SK-N-SH (cell line): ENCODE measurements at places on chromosomes 6 and 20. TPM values are rescaled to one million over a fixed set of nuclear protein-coding genes. Genes with fewer than 3 reads are reported as not detected.
A peak's percentile ranks its signal among the peaks of the same experiment; 100 is the strongest.

DNA sequence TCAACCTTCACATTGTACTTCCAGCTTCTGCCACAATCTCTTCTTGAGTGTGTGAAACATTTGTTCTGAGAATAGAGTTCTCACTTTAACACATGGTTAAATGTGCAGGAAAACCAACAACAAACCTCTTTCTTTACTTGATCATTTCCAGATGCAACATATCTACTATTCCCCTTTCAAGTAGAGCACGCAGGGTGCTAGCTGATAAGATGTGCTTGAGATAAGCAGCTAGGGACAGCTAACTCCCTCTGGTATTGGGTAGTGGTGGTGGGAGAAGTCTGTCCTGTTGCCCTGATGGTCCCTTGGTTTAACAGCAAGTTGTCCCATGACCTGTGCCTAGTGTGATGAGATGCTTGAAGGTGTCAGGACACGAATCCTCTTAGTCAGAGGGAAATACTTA is 15.4 kb upstream of the HMGCLL1 start:
- DNase-seq: no peak

- DNase-seq: no peak
These were observed 67.3 kb upstream of the DDR1 start for GRCh38 chr6:30816791-30817739.

- DNase-seq: no peak
These were observed 969.6 kb downstream of the EYS start for GRCh38 chr6:64737418-64737817.

GRCh38 chr6:18314317-18314997 is 50.1 kb upstream of the DEK start:
- no peak for DNase-seq

- DNase-seq: no peak
These were observed 4.2 kb downstream of the NKX2-4 start for GRCh38 chr20:21393166-21393565.

DNA sequence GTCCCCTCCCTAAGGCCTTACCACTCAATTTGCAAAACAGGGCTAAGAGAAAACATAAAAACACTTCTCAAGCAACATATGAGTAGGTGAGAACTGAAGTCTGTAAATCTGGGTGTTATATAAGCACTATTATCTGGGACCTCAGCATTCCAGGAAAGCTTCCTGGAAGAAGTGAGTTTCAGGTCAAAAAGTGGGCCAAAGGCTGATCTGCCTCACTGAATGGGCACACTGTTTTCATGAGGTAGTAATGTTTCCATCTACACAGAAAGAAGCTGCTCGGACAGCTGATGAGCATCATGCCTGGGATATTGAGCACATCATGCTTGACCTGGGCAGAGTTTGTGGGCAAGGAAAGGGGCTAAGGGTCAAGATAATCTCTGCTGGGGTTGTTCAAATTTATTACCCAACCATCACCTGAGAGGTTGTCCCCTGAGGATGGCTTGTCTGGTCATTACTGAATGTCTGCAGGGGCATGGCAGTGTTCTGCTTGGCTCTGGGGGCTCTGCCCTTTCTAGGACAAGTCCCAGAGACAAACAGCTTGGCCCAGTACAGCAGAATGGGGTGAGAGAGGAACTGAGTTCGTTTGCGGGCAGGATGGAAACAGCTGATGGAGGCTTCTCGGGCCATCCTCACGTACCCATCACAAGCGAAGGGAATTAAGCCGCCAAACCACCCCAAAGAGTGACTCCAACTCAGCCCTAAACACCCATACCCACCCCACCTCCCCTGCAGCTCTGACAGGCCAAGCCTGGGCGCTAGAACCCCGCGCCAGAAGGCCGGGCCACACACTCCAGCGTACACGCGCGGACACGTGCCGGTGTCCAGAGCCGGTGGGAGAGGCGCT is 1.2 kb upstream of the SYNJ2 start:
- no peak for DNase-seq

DNA sequence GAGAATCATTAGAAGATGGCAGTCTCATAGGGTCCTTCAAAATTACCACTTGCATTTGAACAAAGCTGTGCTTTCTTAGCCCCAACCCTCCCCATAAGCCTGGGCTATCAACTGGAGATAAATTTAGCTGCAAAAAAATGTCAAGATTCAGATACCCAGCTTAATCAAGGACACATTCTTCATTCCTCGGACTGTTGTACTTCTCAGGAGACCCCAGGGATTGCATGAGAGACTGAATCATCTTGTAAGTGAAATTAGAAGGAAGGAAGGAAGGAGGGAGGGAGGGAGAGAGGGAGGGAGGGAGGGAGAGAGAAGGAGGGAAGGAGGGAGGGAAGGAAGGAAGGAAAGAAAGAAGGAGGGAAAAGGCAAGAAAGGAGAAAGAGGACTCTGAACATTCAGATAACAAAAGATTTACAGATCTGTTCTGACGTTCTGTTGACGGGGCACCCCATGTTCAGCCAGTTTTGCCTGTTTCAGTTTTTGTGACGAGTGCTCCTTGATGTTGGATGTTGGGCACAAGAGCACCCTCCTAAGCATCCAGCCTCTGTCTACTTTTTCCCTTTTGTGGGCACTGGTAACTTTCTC is 498.7 kb downstream of the PREX1 start:
- DNase-seq: no peak

GRCh38 chr6:3887150-3887700 is 38.1 kb downstream of the FAM50B start:
- no peak for DNase-seq

DNA sequence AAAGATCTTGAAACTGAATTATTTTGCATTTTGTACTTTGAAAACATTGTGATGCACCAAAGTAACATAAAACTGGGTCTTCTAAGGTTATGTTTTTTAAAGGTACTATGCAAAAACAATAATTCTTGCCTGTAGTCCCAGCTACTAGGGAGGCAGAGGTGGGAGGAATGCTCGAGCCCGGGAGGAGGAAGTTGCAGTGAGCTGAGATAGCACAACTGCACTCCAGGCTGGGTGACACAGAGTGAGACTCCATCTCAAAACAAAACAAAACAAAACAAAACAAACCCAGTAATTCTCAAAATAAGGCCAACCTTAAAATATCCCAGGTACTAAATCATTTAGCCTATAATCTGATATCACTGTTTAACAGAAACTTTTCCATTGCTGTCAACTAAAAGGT is 269.6 kb downstream of the KHDC1L start:
- DNase-seq: no peak

GRCh38 chr6:10210052-10210451 is 204.8 kb downstream of the TFAP2A start:
- no peak for DNase-seq

- no peak for DNase-seq
These were observed 138.5 kb upstream of the BEND6 start for GRCh38 chr6:56816370-56816769.

- no peak for DNase-seq
These were observed 239.3 kb downstream of the ZNF217 start for GRCh38 chr20:53354314-53354713.

- no peak for DNase-seq
These were observed 19.0 kb downstream of the CTCFL start for GRCh38 chr20:57505979-57506378.

GRCh38 chr6:98669371-98669770 is 165.0 kb upstream of the POU3F2 start:
- no peak for DNase-seq

DNA sequence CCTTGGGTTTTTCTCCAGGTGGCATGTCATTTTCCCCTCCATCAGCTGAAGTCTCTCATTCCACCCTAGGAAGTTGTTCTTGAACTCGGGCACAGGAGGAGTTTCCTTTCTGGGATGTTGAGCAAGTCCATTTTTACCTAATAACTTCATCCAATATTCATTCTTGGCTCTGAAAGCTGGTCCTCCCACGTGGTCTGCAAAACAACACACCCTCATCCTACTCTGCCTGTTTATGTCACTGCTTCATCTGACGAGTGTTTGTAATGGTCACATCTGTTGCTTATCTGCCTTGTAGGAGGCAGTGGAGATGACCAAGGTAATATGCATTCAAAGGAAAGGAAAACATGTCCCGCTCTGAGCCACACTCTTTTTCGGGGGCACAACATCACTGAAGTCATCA is 41.7 kb upstream of the AIG1 start:
- no peak for DNase-seq

DNA sequence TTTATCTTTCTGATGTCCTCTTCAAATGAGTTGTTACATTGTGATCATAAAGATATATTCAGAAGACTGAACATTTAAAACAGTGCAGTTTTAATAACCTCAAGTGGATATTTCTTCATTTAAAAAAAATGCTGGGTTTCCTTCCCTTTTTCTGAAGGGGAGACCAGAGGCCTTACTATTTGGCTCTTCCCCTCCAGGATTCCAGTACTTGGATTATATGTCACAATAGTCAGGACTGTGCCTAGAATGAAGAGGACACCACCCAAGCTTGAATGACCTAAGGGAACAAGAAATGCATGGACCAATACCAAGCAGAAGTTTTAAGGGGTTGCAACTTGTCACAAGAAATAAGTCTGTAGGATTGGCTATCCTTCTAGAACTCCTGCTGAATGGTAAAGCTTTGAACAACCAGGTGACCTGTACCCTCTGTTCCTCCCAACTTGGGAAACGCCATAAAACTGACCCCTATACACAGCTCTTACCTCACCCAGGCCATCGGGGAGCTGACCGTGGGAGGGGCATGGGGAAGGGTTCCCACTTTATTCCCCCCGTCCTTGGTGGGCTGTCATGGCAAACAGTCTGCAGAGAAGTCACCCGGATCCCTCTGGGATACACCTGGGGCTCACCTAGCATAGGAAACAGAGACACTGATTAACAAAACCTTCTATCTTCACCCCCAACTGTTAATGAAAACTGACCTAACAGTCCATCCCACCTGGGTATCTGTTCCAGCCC is 2.0 kb downstream of the FRS3 start:
- no peak for DNase-seq

DNA sequence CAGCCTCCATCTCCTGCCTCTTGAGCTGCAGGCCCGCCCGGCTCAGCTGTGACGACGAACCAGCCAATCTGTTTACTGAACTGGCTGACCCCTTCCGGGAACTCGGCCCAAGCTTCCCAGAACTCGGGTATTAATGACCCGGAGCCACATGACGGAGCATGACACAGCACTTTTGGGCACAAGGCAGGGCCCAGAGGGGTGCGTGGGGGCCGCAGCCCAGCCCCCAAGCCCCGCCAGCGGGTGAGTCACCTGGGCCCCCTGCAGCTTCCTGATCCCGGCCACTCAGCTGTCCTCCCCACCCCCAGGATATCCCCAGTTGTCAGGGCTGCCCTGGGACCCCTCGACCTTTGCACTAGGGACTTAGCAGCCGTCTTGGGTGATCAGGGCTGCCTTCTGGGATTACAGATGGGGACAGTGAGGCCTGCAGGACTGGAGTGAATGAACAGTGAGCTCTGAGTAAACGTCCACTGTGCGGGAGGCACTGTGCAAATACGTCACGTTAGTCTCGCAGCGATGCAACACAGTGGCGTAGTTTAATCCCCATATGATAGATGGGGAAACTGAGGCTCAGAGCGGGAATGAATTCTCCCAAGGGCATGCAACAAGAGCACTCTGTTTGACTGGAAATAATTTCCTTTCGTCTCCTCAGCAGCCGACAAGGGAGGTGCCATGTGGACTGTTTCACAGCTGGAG is 102.1 kb downstream of the CEBPB start:
- no peak for DNase-seq

DNA sequence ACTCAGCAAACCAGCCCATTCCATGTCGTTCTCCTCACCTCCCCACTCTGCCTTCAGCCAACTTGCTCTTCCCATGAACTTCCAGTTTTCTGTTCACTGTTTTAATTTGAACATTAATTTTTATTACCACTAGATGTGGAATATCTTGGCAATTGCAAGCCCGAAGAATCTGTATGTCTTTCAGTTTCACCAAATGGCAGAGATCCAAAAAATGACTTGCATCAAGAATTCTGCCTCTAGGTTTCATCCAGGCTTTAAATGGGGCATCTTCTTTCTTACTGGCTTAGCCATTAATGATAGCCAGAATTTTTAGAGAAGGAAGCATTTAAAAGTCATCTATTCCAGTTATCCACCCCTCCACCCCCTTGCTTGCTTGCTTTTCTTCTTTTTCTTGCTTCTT is 39.0 kb downstream of the CAP2 start:
- no peak for DNase-seq

DNA sequence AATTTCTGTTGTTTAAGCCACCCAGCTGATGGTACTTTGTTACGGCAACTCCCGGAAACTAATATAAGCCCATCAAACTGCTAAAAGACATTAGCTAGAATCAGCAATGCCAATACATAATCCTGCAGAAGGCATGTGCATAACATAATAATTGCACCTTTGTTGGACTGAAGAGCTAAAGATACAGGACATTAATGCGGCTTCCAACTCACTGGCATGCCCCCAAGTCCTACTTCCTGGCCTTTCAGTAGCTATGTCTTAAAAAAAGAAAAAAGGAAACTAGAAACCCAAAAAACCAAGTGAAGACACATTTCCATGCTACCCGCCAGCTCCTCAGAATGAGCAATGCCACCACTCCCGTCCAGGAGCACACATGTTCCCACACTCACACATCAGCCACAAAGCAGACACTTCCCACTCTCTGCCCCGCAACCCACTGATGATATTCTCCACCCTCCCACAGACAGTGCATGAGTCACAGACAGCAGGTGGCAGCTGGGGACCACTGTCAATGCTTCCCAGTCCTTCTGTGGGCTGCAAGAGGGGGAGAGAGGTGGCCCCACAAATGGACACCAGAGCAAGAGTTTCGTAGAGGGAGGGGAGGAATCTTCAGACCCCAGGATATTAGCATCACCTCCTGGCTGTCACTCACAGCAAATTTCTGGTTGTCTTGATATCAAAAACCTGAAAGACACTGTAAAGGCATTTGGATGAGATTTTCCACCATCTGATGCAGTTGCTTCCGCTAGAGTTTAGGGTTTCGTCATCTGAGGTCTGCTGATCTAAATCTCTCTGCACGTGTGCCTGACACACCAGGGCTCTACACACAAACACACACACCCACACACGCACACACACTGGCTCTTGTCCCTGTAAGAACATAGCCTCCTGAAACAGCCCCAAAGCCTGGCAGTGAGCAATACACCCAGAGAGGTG is 32.8 kb downstream of the GFOD1 start:
- DNase-seq: peak; percentile 42

Gene NOX3
- polyA plus RNA-seq: 0.02 TPM in 1 of 2 replicates, not detected in the other

Gene LPA
- polyA plus RNA-seq: not detected in 2 replicates

Gene TCF15
- 0.15 TPM in 1 of 2 replicates, not detected in the other for polyA plus RNA-seq

Gene RNF5
- polyA plus RNA-seq: 74.8 and 110 TPM in 2 replicates

Gene MDFI
- polyA plus RNA-seq: 6.3 and 7.0 TPM in 2 replicates

Gene GPSM3
- 1.5 and 1.9 TPM in 2 replicates for polyA plus RNA-seq

Gene SCUBE3
- polyA plus RNA-seq: 1.8 and 2.0 TPM in 2 replicates

Gene CMTR1
- 19.8 and 25.0 TPM in 2 replicates for polyA plus RNA-seq

Gene KIF13A
- polyA plus RNA-seq: 18.2 and 23.1 TPM in 2 replicates
